Sigmoid colon (tissue), 7 donors: ENCODE measurements at places on chromosomes 12 and 14. TPM values are rescaled to one million over a fixed set of nuclear protein-coding genes. Genes with fewer than 3 reads are reported as not detected.

GRCh38 chr14:106506881-106507305, 980.5 kb downstream of the TMEM121 start:
- no peak overlapping the region for H3K27ac ChIP-seq
- no peaks in the 10 kb centered on the region for H3K27me3 ChIP-seq
- H3K4me1 ChIP-seq: no peaks in the 10 kb centered on the region
- no peak overlapping the region for H3K4me3 ChIP-seq
- no peaks in the 10 kb centered on the region for H3K36me3 ChIP-seq

GRCh38 chr12:18700271-18700670, 37.5 kb downstream of the PLCZ1 start:
- DNase-seq: no peak
- no peaks in the 10 kb centered on the region for H3K36me3 ChIP-seq
- H3K27me3 ChIP-seq: no peaks in the 10 kb centered on the region
- no peaks in the 10 kb centered on the region for H3K4me1 ChIP-seq

DNA sequence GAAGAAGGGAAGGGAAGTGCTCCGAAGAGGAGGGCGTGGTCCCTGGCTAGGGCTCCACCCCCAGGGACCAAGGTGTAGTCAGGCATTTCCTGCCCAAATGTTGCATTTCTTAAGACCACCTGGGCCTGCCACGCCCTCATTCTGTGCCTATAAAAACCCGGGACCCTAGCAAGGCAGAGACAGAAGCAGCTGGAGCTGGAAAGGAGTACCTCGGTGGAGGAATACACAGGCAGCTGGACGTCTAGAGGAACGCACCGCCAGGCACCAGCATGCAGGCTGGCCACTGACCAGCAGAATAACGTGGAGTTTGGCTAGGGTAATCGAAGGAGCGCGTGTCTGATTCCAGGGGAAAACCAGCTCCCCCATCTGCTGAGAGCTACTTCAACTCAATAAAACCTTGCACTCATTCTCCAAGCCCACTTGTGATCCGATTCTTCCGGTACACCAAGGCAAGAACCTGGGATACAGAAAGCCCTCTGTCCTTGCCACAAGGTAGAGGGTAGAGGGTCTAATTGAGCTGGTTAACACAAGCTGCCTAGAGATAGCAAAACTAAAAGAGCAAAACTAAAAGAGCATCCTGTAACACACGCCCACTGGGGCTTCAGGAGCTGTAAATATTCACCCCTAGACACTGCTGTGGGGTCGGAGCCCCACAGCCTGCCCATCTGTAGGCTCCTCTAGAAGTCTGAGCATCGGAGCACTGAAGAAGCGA, 21.0 kb downstream of the CFL2 start:
- no peaks in the 10 kb centered on the region for H3K36me3 ChIP-seq
- no peak overlapping the region for H3K27ac ChIP-seq
- no peaks in the 10 kb centered on the region for H3K4me1 ChIP-seq
- H3K27me3 ChIP-seq: no peaks in the 10 kb centered on the region
- peak overlapping the region; percentile 12 for H3K4me3 ChIP-seq

- no peaks in the 10 kb centered on the region for H3K27me3 ChIP-seq
- no peaks in the 10 kb centered on the region for H3K4me1 ChIP-seq
- peaks cover 31% of the 10 kb centered on the region for H3K36me3 ChIP-seq
These were observed 43.6 kb downstream of the PAPLN start for GRCh38 chr14:73280903-73281302.

DNA sequence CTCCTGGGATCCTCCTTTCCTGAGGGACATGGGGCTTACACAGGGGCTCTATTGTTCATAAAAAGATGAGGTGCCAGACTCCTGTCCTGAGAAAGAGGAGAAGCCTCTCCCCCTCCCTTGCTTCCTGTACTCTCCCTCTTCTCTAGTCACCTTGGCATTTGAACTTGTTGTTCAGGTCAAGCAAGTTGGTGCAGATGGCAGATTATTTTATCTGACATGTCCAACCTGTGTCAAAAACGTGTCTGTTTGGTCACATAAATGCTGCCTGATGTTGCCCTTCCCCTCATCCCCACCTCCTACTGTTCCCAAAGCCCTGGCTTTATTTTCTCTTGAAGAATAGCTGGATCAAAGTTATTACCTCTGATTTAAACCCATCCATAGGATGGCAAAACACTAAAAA, 154.8 kb downstream of the TMX1 start:
- no peak overlapping the region for H3K4me3 ChIP-seq
- H3K4me1 ChIP-seq: no peaks in the 10 kb centered on the region
- H3K27ac ChIP-seq: peak overlapping the region; percentile 71

DNA sequence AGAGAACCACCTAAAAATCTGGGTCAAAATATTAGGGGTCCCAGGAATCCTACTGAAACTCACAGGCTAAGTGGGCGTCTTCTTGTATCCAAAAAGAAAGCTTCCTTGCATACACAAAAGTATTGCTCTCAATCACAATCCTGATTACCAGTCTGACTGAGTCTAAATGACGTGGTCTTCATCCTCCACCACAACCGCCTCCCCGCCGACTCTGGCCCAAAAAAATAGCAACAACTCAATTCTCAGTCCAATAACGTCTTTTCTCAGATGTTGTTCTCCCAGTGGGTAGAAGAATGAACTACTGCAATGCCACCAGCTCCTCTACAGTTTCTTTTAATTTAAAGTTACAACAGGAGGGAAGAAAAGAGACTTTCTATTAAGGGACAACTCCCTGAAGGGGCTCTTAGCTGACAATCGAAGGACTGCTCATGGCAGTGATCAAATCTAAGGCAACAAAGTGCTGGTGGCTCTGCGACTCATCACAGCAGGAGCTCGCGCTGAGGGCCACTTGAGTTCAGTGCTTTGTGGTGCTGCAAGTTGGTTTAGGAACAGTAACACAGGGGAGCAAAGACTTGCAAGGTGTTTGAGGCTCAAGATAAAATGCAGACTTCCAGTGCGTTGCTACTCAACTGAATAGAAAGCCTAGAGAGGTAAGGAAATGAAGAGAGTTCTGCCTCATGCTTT, 394.1 kb downstream of the BCAT1 start:
- no peaks in the 10 kb centered on the region for H3K27me3 ChIP-seq
- no peaks in the 10 kb centered on the region for H3K36me3 ChIP-seq

DNA sequence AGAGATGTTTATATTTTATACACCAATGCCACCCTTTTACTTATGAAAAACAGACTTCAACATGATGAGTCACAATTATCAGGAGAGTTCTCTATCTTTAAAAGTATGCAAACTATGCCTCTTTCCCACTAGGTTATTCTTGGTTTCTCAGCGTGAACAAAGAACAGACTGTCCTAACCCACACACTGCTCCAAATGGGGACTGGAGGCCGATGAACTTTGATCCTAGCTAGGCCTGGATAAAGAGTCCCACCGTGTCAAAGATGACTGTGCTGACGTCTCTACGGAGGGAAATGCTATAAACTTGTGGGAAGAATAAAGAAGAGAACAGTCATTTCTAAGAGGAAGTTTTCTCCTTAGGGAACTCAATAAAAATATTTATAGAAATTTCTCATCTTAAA, 160.1 kb downstream of the EPS8 start:
- H3K27ac ChIP-seq: peak overlapping the region; percentile 88

GRCh38 chr12:68028647-68029046, 39.4 kb downstream of the IFNG-AS1 start:
- no peaks in the 10 kb centered on the region for H3K36me3 ChIP-seq
- DNase-seq: no peak
- no peaks in the 10 kb centered on the region for H3K4me1 ChIP-seq
- no peak overlapping the region for H3K27ac ChIP-seq
- H3K27me3 ChIP-seq: no peaks in the 10 kb centered on the region

- no peaks in the 10 kb centered on the region for H3K27me3 ChIP-seq
- no peak for DNase-seq
- H3K36me3 ChIP-seq: no peaks in the 10 kb centered on the region
- peak overlapping the region; percentile 90 for H3K27ac ChIP-seq
These were observed 104.4 kb downstream of the ETV6 start for GRCh38 chr12:11753826-11754225.

DNA sequence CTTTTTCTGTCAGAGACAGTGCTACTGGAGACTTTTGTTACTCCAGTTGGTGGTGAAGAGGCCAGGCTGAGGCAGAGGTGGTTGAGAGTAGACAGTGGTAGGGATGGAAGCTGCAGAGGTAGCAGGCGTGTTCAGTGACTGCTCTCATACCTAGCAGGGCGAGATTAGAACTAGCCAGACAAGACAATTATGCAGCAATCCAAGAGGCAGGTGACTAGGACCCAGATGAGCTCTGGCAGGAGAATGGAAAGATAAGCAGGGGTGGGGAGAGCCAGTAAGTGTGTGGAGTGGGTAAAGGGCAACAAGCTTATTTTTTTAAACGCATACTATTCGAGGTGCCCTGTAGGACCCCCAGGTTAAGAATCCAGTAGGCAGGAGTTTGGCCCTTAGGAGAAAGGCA, 4.8 kb downstream of the PPP1R36 start:
- H3K27me3 ChIP-seq: no peaks in the 10 kb centered on the region
- H3K27ac ChIP-seq: no peak overlapping the region
- no peak overlapping the region for H3K4me3 ChIP-seq
- H3K36me3 ChIP-seq: no peaks in the 10 kb centered on the region

GRCh38 chr12:40515041-40515816, 177.0 kb upstream of the CNTN1 start:
- no peak overlapping the region for H3K4me3 ChIP-seq
- H3K36me3 ChIP-seq: no peaks in the 10 kb centered on the region
- H3K27ac ChIP-seq: no peak overlapping the region
- DNase-seq: no peak
- H3K27me3 ChIP-seq: no peaks in the 10 kb centered on the region
- H3K4me1 ChIP-seq: no peaks in the 10 kb centered on the region

DNA sequence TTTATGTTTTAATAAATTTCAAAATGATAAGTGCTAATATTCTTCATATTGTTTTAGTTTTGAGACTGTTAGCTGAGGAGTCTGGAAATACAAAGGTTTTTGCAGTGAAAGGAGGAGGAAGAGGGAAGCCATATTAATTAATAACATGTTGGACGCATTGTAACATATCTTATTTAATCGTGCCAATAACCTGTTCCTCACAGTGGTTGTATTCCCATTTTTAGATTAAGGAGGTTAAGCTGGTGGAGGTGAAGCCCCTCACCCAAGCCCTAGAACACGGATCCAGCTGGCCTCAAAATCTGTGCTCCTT, 92.4 kb downstream of the EML1 start:
- peaks cover 13% of the 10 kb centered on the region for H3K36me3 ChIP-seq
- no peaks in the 10 kb centered on the region for H3K27me3 ChIP-seq
- H3K4me1 ChIP-seq: peaks cover 12% of the 10 kb centered on the region

DNA sequence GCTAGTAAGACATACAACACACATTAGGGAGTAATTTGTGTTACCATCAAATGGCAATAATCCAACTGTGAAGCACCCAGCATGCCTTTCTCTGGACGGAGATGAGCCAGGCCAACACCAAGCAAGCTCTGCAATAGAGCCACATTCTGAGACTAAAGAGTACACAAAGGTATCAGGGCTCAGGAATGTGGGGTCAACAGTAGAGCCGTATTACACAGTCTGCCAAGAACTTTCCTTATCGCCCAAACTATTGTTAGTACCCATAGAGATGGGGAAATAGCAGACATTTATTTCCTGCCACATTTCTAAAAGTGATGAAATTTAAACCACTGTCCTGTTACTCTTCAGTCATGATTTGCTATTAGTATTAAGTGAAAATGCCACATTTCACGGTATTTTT, 113.7 kb downstream of the BMP4 start:
- no peak overlapping the region for H3K27ac ChIP-seq
- H3K36me3 ChIP-seq: no peaks in the 10 kb centered on the region
- no peaks in the 10 kb centered on the region for H3K27me3 ChIP-seq
- H3K4me1 ChIP-seq: no peaks in the 10 kb centered on the region
- no peak for DNase-seq

DNA sequence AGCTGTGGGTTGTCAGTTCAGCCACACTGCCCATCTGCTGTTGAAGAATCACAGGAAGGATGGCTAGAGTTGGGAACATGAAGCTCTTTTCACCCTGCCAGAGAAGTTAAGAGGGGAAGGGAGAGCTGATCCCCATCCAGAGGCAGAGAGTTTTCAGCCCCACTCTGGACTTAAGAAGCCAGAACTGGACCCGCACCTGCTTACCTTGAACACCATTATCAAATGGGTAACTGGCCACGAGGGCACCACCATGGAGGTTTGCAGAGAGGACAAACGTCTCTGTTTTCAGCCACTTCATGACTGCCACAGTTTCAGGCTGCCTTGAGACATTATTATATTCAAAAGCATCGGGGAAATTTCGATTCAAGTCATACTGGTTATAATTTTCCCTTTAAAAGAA, 62.0 kb downstream of the MDM2 start:
- H3K4me3 ChIP-seq: no peak overlapping the region
- no peak for DNase-seq
- H3K36me3 ChIP-seq: no peaks in the 10 kb centered on the region

- H3K27me3 ChIP-seq: no peaks in the 10 kb centered on the region
- no peak overlapping the region for H3K27ac ChIP-seq
- peaks cover 34% of the 10 kb centered on the region for H3K4me1 ChIP-seq
- H3K36me3 ChIP-seq: peaks cover 33% of the 10 kb centered on the region
- DNase-seq: no peak
These were observed 65.1 kb upstream of the SRSF5 start for GRCh38 chr14:69701857-69702256.

GRCh38 chr14:43135877-43136411, 1371.1 kb downstream of the FSCB start:
- no peaks in the 10 kb centered on the region for H3K36me3 ChIP-seq
- H3K27me3 ChIP-seq: no peaks in the 10 kb centered on the region
- H3K4me3 ChIP-seq: no peak overlapping the region
- no peaks in the 10 kb centered on the region for H3K4me1 ChIP-seq
- DNase-seq: no peak

DNA sequence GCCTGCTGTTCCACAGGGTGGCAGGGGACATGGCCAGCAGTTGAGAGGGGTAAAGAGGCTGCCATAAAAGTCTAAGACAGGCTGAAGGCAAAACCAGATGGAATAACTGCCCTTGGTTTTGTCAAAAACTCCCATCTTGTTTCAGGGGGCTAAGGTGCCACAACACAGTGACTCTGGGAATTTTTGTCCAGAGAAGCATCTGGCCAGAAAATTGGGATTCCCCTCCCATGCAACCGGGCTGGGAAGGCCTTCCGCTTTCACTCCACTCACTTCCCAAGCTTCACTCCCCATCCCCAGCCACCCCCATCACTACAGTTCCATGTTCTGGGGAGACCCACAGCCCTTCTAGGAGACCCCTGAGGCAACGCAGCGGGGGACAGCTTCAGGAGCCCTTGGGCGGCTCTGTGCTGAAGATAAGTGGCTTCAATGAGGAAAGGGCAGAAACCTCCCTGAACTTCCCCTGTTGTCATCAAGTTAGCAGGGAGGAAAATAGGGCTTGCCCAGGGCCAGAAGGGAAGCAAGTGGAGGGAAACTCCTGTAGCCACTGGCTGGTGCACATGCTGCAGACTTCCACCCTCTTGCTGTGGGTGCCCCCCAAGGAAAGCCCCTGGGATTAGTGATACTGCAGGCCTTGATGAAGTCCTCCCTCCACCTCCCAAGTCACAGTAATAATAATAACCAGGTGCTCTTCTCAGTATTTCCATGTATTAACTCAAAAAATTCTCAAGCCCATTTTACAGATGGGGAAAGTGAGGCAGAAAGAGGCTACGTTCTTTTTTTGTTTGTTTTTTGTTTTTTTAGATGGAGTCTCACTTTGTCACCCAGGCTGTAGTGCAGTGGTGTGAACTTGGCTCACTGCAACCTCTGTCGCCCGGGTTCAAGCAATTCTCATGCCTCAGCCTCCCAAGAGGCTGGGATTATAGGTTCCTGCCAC, 6.0 kb downstream of the TMEM229B start:
- no peaks in the 10 kb centered on the region for H3K4me1 ChIP-seq
- no peak overlapping the region for H3K27ac ChIP-seq
- no peak for DNase-seq
- no peak overlapping the region for H3K4me3 ChIP-seq

GRCh38 chr12:14974633-14975032, 1.8 kb downstream of the PDE6H start:
- H3K27me3 ChIP-seq: no peaks in the 10 kb centered on the region
- no peak for DNase-seq
- no peaks in the 10 kb centered on the region for H3K36me3 ChIP-seq
- H3K4me3 ChIP-seq: no peak overlapping the region

SYT1 gene
- 9.4 TPM for total RNA-seq

P2RX7 gene
- total RNA-seq: 5.3 TPM

CLEC4C gene
- not detected for total RNA-seq

IL31 gene
- not detected for total RNA-seq

CNTN1 gene
- 12.5 TPM for total RNA-seq
